ENCODE measurements at places on chromosomes 3 and 15.

- no peak for DNase-seq
These were observed 68.5 kb downstream of the FMN1 start for GRCh38 chr15:33125894-33126537.

GRCh38 chr3:58617338-58617761 is 40.2 kb upstream of the FAM107A start:
- no peak for DNase-seq

DNA sequence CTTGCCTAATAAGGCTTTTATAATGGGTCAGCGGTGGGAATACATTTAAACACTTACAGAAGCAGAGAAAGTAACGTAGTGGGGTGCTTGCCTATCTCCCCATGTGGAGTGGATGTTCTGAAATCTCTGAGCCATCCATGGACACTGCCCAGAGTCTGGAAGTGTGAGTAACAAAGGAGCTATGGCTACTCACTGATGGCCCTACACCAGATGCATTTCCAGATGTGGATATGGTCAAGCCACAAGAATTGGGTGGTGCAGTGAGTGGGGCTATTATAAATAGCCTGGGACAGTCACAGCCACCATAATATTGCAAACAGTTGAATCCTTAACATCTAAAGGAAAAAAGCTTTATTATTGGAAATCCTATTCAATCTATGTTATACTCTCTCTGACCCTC is 96.6 kb downstream of the CGNL1 start:
- no peak for DNase-seq

GRCh38 chr15:101009176-101009575 is 90.0 kb downstream of the LRRK1 start:
- no peak for DNase-seq

- no peak for DNase-seq
These were observed 216.8 kb downstream of the RPLP1 start for GRCh38 chr15:69669446-69669845.

DNA sequence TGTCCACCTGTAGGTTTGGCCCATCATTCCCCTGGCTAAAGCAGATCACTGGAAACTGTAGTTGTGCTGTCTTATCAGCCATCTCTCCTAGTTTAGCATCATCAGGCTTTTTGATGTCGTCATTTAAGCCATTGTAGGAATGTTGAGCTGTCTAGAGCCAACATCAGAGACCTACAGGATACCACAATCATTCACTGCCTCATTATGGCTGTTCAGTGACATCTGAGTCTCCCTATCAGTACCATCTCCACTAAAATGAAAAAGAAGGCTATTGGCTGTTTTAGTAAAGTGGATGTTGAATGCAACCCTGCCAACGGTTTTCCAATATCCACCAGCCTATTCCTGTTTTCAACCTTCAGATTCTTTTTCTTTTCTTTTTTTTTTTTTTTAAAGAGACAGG is 29.2 kb downstream of the RLBP1 start:
- no peak for DNase-seq

DNA sequence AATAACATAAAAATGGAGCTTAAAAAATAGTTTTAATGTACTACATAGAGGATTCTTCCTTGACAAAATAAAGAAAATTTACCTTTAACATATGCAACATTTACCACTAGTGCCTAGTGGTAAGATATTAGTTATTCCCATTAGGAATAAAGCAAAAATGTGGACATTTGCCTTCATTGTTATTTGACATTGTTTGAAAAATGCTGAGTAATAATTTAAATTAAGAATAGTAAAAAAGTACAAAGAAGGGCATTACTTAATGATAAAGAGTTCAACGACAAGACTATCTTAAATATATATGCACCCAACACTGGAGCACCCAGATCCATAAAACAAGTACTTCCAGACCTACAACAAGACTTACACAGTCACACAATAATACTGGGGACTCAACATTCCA is 125.7 kb downstream of the POLR2M start:
- no peak for DNase-seq

GRCh38 chr3:160134454-160134853 is 90.8 kb upstream of the C3orf80 start:
- DNase-seq = no peak

- DNase-seq = no peak
These were observed 123.8 kb downstream of the B3GALNT1 start for GRCh38 chr3:160981217-160981938.

- DNase-seq = no peak
These were observed 134.9 kb downstream of the EPHB1 start for GRCh38 chr3:134929976-134930375.

GRCh38 chr3:197746801-197747237 is 2.9 kb upstream of the FYTTD1 start:
- no peak for DNase-seq

GRCh38 chr3:64353226-64353625 is 128.0 kb upstream of the PRICKLE2 start:
- DNase-seq = no peak

DNA sequence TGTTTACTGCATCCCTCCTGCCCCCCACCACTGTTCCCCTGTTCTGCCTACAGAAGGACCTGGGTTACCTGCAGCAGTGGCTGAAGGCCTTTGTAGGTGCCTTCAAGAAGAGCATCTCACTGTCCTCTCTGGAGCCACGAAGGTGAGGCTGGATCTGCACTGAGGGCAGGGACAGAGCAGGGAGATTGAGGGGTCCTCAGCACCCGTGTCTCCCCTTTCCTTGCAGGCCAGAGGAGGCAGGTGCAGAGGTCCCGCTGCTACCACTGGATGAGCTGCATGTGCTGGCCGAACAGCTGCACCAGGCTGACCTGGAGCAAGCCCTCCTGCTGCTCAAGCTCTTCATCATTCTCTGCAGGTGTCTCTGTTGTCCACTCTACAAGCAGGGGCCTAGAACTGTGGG is 9.2 kb downstream of the NBEAL2 start:
- no peak for DNase-seq

DNA sequence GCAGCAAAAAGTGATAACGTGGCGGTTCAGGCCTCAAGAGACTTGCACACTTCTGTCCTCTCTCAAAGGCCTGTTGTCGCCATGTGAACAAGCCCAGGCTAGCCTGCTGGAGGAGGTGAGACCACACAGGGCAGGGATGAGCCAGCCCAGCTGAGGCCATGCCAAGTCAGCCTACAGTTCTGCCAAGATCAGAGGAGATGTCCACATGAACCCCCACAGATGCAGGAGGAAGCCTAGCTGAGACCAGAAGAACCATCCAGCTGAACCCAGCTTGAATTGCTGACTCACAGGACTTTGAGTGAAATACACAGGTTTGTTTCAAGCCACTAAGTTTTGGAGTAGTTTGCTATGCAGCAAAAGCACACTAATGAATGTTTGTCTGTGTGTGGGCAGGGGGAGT is 50.3 kb upstream of the SEC13 start:
- no peak for DNase-seq

GRCh38 chr3:167102071-167102470 is 278.0 kb downstream of the ZBBX start:
- DNase-seq = no peak

- no peak for DNase-seq
These were observed 3.5 kb downstream of the CCDC51 start for GRCh38 chr3:48436477-48436787.

GRCh38 chr3:55416331-55416821 is 70.7 kb downstream of the WNT5A start:
- no peak for DNase-seq

GRCh38 chr15:53918180-53919079 is 59.8 kb upstream of the UNC13C start:
- no peak for DNase-seq

GRCh38 chr3:48409291-48410201 is 20.3 kb downstream of the PLXNB1 start:
- no peak for DNase-seq

GRCh38 chr15:83919978-83920510 is 266.1 kb downstream of the ADAMTSL3 start:
- no peak for DNase-seq

- peak; percentile 39 for DNase-seq
These were observed 2.8 kb upstream of the CD47 start for GRCh38 chr3:108093616-108094015.

DNA sequence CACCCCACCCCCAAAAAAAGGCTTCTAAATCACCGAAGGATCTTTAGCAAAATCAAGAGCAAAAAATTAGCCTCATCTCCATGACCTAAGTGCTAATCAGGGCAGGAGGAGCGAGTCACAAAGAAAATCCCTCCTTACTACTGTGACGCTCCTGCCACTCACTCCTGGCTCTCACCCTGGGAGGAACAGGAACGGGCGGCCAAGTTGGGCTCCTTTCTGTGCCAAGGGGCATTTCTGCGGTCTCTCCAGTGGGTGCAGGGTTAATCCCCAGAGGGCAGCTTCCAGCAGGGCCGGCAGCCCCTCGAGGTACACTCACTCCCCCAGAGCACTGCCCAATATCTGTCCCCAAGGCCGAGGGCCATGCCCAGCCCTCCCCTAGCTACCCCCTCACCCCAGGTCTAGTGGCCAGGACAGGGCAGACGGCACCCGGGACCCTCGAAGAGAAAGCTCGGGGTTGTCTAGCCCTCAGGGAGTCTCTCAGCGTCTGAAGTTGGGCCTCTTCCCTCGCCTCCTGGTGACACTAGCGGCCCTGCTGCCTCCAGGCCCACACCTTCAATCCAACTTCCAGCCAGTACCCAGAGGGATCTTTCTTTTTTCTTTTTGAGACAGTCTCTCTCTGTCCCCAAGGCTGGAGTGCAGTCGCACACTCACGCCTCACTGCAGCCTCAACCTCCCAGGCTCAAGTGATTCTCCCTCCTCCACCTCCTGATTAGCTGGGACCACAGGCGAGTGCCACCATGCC is 706 bp downstream of the CAV3 start:
- no peak for DNase-seq

GRCh38 chr15:60633426-60633968 is 154.6 kb upstream of the ICE2 start:
- no peak for DNase-seq

DNA sequence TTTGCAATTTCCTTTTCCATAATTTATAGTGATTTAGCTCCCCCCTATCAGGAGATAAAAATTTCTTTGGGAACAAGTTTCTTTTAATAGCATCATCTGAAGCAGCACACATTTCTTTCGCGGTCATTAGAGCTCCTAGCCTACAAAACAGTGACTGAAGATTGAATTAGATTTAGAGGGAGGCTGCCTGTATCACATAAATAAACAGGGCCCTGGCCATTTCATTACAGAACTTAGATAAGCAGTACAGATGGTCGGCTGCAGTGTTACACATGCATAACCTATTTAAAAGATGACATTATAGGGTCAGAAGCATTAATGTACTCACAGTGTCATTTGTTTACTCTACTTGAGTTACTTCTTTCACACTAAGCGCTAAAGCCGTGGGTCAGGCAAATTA is 81.4 kb upstream of the SLC25A26 start:
- no peak for DNase-seq

GRCh38 chr15:47929138-47929803 is 191.5 kb upstream of the SLC24A5 start:
- no peak for DNase-seq

GRCh38 chr15:47553947-47554346 is 163.4 kb upstream of the SEMA6D start:
- DNase-seq = no peak

- DNase-seq = no peak
These were observed 46.0 kb downstream of the CA12 start for GRCh38 chr15:63335543-63336240.

DNA sequence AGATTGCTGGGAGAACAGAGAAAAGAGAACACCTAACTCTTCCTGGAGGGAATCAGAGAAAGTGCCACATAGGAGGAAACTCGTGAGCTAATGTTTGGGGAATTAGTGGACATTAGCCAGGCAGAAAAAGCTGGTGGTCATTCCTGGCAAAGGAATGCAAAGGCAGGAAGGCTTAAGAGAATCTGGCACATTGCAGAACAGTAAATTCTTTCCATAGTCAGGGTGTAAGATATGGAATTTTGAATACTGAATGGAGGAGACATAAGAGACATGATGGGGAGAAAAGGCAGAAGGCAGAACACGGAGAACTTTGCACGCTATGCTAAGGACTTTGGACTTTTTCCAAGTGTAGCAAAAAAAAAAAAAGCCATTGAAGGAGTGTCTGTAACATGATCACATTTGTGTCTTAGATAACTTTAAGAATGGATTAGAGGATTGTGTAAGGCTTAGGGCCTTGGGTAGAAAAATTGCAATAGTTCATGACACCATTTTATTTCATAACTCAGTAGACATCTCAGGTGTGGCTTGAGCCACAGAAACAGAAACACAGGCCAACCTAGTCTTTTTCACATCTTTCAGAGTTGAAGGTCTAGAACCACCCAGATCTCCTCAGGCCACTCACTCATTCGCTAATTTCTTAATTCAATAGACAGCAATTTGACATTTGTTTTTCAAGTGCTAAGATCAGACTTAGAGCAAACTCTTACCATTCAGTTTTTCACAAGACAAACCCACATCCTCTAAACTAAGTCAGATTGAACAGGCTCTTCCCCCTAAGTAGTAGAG is 31.2 kb upstream of the CCDC80 start:
- no peak for DNase-seq

DNA sequence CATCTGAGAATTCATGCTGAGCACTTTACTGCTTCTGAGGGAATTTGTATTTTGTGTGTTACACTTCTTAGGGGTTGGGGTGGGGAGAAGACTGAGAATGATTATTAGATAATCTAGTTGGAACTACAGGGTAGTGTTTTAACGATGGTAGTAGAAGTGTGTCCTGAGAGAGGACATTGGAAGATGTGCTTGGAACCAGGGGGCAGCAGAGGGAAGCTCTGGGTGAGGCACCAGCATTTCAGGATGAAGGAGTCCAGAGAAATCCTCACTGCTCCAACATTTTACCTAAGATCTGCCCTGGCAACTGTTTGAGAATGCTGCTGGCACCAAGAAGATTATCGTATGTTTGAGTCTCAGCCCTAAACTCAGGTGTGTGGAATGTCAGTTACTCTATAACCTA is 145.5 kb downstream of the SQOR start:
- no peak for DNase-seq

DNA sequence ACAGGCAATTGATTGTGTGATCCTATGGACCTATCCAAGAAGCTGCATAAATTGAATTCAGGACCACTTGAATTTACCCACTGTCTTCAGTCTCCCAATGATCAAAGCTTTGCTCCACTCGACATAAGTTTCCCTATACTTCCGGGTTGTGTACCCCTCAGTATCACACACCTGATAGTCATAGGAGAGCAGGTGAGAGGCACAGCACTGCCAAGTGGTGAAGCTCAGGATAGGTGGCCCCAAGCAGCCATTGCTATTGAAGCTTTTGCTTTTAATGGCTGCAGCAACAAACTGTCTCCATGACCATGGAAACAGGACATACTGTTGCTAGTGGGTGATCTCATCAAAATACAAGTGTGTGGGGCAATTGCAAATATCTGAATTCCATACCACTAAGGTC is 27.7 kb downstream of the GASK1A start:
- no peak for DNase-seq

DNA sequence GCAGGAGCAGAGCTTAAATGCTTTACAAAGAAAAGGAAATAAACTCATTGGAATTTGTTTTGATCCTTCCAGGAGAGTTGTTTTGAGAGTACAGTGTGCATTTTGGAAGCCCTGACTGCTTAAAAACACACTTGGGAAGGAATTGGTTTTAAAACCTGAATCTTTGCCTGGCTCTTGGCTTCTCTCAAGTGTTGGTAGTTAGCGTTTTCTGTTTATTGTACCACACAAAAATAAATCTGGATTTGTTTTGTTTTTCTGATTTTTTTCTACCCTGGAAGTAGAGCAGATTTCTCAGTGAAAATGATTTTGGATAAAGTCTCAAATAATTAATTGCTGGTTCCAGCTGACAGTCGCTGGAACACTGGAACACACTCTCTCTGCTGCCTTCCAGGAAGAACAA is 90.6 kb downstream of the CHST2 start:
- no peak for DNase-seq

- DNase-seq = no peak
These were observed 39.7 kb upstream of the LRRFIP2 start for GRCh38 chr3:37214076-37214475.

GRCh38 chr3:71127052-71127831 is 456.3 kb downstream of the FOXP1 start:
- peak; percentile 63 for DNase-seq
